GM23248 (cell line): ENCODE measurements at places on chromosomes 4 and X. TPM values are rescaled to one million over a fixed set of nuclear protein-coding genes. Genes with fewer than 3 reads are reported as not detected.
A peak's percentile ranks its signal among the peaks of the same experiment; 100 is the strongest.

DNA sequence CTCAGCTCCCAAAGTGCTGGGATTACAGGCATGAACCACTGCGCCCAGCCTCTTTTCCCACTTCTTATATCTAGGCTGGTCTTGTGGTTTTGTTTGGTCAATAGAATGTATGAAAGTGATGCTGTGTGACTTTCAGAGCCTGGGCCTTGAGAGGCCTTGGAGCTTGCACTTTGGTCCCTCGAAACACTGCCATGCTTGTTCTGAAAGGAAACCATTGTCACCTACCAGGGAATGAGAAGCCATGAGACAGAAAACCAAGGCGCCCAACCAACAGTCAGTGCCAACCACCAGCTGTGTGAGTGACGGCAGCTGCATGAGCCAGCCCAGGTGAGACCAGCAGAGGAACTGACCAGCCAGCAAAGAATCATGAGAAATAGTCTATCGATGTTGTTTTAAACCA lies 57.4 kb downstream of the SCD5 start:
- no peak overlapping the region for H3K4me3 ChIP-seq
- H3K36me3 ChIP-seq = no peaks in the 10 kb centered on the region
- peaks cover 22% of the 10 kb centered on the region for H3K4me1 ChIP-seq
- H3K27ac ChIP-seq = no peak overlapping the region
- no peaks in the 10 kb centered on the region for H3K27me3 ChIP-seq

DNA sequence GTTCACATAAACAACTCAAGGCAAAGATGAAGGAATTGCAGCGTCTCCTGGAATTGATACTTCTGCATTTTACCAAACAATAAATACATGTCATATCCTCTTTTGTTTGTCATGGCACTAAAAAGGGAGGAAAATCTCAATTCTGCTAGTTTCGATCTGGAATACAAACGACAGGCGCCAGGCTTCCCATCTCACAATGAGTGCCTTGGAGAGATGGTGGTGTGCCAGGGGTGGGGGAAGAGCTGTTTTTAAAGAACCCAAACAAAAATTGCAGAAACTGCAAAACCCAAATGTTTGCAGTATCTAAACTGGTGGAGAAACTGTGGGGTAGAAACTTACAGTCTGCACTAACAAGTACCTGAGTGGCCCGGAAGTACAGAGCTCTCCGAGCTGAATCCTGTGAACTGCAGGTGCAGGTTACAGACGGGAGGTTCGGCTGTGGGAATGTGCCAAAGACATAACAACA lies 53.0 kb upstream of the KLF3 start:
- DNase-seq = no peak
- H3K27ac ChIP-seq = no peak overlapping the region
- no peak overlapping the region for H3K4me3 ChIP-seq

DNA sequence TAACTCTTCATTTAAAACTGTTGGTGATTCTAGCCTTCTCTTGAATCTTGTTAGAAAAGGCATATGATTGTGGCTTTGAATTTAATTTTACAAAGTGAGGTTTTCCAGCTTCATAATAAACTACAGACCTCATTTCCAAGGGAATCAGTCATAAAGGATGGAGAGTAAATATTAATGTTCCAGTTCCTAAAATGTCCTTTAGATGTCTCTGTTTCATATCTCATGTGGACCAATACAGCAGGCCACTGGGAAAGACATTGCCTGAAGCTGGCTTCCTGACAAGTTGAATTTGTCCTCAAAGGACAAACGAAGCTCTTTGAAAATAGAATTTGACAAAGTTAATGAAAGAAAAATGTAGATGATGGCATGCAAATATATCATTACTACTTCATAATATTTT lies 125.4 kb downstream of the ZNF330 start:
- H3K4me1 ChIP-seq = peaks cover 22% of the 10 kb centered on the region
- no peaks in the 10 kb centered on the region for H3K27me3 ChIP-seq
- no peak overlapping the region for H3K4me3 ChIP-seq
- no peak overlapping the region for H3K27ac ChIP-seq
- H3K36me3 ChIP-seq = no peaks in the 10 kb centered on the region
- DNase-seq = peak; percentile 83

DNA sequence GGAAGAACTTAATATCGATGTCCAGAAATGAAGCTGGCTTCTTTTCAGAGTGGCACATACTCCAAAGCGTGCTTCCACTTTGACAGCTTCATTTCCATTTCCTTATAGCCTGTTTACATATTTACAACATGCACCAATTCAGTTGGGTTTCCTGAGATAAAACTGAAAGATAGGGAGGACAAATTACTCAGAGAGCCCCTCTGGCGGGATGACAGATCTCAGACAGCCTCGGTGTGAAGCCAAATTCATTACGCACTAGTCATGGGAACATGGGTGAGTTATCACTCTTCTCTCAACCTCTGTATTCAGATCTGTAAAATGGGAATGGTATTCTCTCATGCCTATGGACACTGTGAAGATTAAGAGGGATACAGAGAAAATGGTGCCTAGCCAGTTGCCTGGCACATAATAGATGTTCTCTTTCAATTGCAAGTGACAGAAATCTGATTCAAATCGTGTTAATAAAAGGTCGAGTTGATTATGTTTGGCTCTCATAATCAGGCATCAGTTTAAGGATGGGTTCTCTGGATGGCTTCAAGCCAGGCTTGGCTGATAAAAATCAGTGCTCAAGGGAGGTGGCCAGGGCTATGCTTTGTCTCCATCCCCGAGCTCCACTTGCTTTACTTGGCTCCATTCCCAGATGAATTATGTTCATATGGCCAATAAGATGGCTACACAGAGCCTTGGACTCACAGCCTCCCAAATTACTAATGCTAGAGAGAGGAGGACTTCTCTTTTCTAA lies 132.2 kb upstream of the C1QTNF7 start:
- H3K36me3 ChIP-seq = no peaks in the 10 kb centered on the region
- no peaks in the 10 kb centered on the region for H3K4me1 ChIP-seq

DNA sequence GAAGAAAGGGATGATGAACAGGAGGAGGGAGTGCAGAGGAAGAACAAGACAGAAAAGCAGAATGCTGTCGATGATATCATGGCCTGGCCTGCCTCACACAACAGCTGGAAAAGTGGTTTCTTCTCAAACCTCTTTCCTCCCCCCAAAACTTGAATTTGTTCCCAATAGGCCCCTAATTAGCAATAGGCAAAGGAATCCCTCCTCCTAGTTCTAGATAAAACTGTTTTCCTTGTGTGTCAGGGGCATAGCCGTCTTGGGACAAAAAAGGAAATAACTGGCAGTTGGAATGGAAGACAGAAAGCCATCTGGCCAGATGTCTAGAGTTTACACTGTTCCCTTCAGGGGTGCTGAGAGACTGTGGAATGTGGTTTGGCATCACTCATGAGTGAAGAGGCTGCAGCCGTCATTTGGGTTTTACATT lies 177.8 kb upstream of the C1QTNF7 start:
- DNase-seq = peak; percentile 39
- no peak overlapping the region for H3K4me3 ChIP-seq
- no peak overlapping the region for H3K27ac ChIP-seq
- peaks cover 9% of the 10 kb centered on the region; the same call in 1 of the 2 replicates for H3K4me1 ChIP-seq

- no peaks in the 10 kb centered on the region for H3K27me3 ChIP-seq
- peak; percentile 99 for DNase-seq
- peak overlapping the region; percentile 34 for H3K27ac ChIP-seq
- H3K36me3 ChIP-seq = no peaks in the 10 kb centered on the region
Observed at GRCh38 chr4:101977076-101977475, 186.5 kb downstream of the BANK1 start.

DNA sequence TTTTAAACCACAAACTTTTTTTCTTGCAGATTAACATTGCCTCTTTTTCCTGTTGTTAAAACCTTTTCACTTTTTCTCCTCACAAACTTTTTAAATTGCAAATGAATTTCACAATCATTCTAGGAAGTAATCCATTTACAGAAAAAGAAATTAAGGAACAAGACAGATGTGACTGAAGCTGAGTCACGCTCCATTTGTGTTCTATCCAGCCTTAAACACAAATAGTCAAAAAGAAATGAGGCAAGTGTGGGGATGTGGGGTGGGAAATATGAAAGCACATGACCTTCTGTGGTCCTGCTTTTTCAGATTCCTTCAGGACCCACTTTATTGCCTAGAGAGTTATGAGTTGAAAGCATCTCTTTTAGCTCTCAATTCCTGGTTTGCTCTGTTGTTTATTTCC lies 197.0 kb downstream of the ADGRL3 start:
- no peak overlapping the region for H3K4me3 ChIP-seq
- H3K27me3 ChIP-seq = no peaks in the 10 kb centered on the region
- H3K27ac ChIP-seq = no peak overlapping the region
- no peaks in the 10 kb centered on the region for H3K4me1 ChIP-seq
- no peak for DNase-seq
- no peaks in the 10 kb centered on the region for H3K36me3 ChIP-seq

Gene FOXR2
- total RNA-seq = not detected in 2 replicates
